SJCRH30 (cell line): ENCODE measurements at places on chromosomes 13 and 19. TPM values are rescaled to one million over a fixed set of nuclear protein-coding genes. Genes with fewer than 3 reads are reported as not detected.

Gene CYP4F2
- not detected in 2 replicates for total RNA-seq

Gene ZNF540
- total RNA-seq = 0.73 and 1.8 TPM in 2 replicates

Gene HTR2A
- 0.02 TPM in 1 of 2 replicates, not detected in the other for total RNA-seq

Gene ZNF69
- total RNA-seq = 9.6 and 10.6 TPM in 2 replicates

Gene SMIM17
- 0.55 and 0.71 TPM in 2 replicates for total RNA-seq

- no peak overlapping the region for H3K27ac ChIP-seq
- H3K36me3 ChIP-seq = no peaks in the 10 kb centered on the region
- no peak for DNase-seq
- no peaks in the 10 kb centered on the region for H3K27me3 ChIP-seq
Observed at GRCh38 chr13:31167490-31167889, 5.8 kb upstream of the HSPH1 start.

GRCh38 chr13:97026531-97027161 is 32.4 kb upstream of the OXGR1 start:
- H3K27ac ChIP-seq = no peak overlapping the region
- no peaks in the 10 kb centered on the region for H3K4me1 ChIP-seq
- no peak overlapping the region for H3K4me3 ChIP-seq
